Caki2 (cell line): ENCODE measurements at places on chromosomes 3 and 15.

GRCh38 chr3:171986176-171986575 lies 53.2 kb upstream of the FNDC3B start:
- DNase-seq, result no peak

- no peak for DNase-seq
Measured at GRCh38 chr3:159249472-159250174, 447.8 kb downstream of the MFSD1 start.

DNA sequence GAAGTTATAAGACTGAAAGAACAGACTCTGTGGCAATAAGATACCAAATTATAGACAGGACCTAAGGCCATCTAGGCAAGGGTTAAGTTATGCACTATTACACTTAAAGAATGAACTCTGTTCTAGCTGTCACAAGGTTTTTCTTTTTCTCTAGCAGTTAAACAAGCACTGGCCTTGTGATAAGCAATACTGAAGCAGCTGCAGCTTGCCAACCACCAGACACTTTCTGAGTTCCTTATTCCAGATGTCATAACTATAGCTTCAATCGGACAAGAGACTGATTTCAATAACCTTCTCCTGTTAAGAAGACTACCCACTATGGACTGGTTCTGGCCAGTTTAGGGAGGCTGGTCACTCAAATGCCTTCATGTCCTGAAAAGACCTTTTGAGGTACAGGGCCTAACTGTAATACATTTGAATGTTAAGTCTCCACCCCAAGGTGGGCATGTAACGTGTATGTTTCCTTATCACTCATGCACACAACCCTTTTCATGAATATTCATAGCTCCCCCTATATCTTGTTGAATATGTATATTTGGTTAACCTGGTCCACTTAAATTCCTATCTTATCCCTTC lies 85.8 kb downstream of the CFAP20DC start:
- DNase-seq, result no peak

DNA sequence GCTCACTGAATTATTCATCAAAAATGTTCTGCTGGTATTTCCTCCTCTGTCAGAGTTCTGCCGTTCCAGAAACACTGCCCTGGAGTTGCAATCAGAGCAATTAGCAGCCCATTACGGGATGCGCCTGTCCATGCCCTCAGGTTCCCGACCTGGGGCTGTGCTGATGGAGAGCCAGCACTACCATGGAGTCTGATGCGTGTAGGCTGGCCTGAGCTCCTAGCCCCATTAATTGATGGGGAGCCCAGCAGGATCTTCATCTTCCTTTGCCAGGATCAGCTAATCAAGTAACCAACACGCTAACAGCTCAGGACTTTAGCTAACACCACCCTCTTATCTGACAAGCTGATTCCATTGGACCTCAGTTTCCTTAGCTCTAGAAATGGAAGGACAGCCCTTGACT lies 164.2 kb downstream of the ABHD5 start:
- DNase-seq, result no peak

DNA sequence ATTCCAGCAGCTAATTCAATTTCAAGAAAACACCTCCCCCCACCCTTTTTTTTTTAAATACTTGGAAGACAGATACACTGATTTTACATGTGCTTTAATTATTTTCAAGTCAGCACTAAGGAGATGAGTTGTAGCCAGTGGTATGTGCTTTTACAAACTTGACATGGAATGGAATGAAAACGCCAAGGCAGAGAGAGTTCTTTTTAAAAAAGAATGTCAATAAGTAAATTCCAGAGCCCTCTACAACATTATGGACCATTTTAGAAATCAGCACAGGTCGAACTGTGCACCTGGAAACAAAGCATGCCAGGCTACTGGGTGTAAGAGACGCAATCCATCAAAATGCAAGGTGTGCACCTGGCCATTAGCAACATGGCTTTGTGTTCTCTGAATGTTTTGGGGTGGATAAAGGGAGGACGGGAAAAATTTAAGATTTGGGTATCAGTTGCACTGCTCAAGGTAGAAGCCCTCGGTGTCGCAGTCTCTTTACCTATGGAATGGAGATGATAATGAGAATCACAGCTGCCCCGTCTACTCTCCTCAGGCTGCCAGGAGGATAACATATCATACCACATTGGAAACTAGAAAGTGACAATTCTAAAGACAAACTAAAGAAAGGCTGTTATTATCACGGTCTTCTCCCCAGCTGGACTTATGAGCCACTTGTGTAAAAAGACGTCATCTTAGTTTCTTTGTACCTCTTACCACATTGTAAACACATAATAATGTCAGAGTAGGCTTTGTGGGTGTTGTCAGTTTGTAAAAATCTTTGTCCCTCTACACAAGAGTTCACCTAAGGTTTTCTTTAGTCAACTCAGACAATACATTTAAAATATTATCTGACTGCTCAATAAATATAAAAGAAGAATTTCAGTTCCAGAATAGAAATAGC lies 107.4 kb upstream of the PRICKLE2 start:
- DNase-seq, result no peak

DNA sequence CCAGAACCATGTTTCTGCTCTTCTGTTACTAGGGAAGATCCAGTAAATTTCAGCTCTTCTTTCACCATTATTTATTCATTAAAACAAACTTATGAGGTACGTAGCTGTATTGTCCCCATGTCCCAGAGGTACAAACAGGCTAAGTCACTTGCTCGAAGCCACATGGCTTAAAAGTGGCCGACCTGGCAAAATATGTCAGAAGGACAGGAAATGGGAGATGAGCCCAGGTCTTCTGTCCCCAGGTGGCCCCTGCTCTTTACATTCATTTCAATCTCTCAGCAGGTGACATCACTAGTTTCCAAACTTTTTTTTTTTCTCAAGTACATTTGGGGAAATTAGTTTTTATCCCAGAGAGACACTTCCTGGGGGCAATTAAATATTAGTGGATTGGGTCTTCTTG lies 34.1 kb upstream of the LPP start:
- DNase-seq, result no peak

- peak; percentile 70 for DNase-seq
Measured at GRCh38 chr3:113287111-113287802, 75.9 kb downstream of the BOC start.

- DNase-seq, result no peak
Measured at GRCh38 chr3:61221759-61222362, 29.4 kb downstream of the FHIT start.

DNA sequence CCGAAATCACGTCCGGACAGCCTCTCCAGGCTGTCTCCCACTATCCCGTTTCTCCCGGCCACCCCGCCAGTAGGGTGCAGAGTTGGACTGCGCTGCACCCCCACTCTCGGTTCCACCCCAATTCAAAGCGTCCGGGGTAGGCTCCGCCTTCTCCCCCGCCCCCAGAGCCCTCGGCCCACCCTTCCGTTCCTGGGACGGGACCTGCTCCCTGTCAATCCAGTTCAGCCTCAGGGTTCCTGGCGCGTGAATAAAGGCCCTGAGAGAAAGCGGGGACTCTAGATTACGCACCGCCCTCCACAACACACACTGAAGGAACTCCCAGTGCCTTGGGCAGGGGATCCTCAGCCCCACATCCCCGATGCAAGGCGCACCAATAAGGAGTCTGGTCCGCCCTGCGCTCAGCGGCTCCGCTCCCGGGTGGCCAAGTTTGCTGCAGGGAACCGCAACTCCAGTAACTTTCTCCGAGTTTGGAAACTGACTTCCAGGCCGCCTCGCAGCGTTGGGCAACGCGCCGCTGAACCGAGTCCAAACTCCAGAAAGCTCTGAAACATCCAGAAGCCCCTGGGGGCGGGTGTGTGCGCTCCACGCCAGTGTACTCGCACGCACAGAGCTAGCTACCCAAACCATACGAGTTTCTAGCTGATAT lies 1.9 kb downstream of the ADAMTS9 start:
- DNase-seq, result peak; percentile 90

DNA sequence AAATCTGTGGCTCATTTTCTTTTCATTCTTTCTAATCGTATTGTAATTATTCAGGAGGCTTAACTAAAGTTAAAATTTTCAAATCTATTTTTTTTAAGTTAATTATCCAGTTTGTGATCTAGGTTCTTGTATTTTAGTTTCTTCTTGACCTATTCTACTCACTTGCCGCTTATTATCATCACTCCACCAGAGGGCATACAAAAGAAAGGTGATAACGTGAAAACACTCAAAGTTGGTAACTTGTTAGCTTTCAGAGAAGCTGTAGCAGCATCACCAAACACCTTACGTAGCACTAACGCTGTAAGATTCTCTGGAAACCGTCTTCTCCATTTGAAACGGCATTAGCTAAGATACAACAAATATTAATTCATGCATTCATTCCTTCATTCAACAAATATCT lies 4.8 kb downstream of the GNB4 start:
- DNase-seq, result peak; percentile 36

DNA sequence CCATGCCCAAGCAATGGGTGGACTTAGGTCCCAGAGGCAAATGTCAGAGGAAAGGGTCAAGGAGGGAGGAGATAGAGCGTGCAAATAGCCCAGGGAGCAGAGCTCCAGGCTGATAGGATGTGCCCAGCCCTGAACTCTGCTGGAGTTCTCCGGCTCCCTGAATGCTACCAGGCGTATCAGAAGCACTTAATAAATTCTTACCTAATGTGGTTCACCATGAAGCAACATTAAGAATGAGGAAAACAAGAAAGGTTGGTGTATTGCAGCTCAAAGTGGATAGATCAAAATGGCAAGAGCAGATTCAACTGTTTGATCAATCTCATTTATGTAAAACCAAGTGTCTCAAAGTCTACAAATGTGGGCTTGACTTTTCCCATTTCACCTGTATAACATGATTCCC lies 38.3 kb downstream of the PXYLP1 start:
- no peak for DNase-seq

DNA sequence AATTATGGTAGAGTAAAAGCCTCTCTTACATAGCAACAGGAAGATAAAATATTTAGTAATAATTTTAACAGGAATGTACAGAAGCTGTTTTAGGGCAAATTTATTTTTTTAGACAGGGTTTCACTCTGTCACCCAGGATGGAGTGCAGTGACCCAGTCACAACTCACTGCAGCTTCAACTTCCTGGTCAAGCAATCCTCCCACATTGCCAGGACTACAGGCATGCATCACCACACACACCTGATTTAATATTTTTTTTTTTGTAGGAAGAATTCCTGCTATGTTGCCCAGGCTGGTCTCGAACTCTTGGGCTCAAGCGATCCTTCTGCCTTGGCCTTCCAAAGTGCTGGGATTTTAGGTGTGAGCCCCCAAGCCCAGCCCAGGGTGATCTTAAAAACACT lies 61.1 kb downstream of the PCCB start:
- peak; percentile 12 for DNase-seq

DNA sequence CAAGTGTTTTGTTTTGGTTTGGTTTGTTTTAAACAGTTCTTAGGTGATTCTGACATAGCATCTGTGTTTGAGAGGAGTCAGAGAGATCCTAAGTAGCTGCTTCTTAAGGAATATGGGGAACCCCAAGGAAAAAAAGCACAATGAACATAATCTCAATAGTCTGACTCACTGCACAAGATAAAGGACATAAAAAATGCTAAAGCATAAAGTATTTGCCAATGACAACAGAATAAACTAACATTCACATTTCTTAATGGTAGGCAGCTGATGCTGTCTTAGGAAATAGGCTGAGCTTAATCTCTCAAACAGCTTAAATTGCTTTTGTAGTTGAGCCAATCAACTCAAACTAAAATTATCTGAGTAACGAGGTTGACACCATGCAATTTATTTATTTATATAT lies 2.9 kb downstream of the NCEH1 start:
- DNase-seq, result peak; percentile 64

DNA sequence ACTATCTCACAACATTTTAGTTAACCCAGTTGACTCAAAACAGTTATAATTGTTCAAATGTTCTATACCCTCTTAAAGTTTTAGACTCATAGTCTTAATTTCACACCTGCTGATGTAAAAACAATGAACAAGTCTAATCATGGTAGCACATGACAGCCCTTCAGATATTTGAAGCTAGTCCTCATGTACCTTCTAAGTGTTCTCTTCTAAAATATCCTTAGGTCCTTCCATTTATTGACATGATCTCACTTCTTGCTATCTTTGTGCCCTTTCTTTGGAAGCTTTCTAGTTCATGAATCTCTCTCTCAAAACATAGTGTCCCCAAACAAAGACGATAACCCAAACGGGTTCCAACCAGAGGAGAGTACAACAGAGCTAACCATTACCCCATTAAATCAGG lies 363.1 kb downstream of the MECOM start:
- DNase-seq, result no peak
